HT-29 (cell line): ENCODE measurements at places on chromosomes 5 and 9.

DNA sequence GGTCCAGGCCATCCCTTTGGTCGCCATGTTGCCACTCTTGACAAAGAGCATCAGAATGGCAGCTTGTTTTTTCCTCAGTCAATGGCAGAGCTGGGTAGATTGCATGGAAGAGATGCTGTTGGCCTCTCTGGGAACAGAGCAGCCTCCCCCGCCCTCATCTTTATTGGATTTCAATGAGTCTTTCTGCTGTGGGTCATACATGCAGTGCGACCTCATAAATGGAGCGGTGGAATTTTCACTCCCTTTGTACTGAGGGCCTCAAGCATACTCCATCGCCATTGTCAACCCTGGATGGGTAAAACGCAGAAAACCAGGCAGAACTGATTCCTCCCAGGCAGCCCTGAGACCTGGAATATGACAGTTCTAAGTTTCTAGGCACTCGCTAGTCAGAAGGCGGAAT is 71.8 kb downstream of the ZNF618 start:
- DNase-seq, result no peak

DNA sequence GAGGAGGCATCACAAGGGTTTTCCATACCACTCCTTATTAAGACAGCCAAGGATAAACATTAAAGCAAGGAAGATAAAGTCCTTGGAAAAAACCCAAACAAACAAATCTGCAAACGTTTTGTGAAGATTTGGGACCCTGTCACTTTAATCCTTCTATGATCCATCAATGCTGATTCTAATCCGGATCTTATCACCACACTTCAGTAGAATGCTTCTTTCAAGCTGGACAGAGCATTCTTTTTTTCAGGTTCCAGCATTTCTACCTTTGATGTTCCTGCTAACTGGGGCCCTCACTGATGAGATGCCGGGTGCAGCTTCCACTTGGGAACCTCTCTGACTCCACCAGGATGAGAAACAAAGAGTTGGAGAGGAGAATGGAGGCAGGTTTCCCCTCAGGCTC is 132.8 kb upstream of the SHB start:
- no peak for DNase-seq

DNA sequence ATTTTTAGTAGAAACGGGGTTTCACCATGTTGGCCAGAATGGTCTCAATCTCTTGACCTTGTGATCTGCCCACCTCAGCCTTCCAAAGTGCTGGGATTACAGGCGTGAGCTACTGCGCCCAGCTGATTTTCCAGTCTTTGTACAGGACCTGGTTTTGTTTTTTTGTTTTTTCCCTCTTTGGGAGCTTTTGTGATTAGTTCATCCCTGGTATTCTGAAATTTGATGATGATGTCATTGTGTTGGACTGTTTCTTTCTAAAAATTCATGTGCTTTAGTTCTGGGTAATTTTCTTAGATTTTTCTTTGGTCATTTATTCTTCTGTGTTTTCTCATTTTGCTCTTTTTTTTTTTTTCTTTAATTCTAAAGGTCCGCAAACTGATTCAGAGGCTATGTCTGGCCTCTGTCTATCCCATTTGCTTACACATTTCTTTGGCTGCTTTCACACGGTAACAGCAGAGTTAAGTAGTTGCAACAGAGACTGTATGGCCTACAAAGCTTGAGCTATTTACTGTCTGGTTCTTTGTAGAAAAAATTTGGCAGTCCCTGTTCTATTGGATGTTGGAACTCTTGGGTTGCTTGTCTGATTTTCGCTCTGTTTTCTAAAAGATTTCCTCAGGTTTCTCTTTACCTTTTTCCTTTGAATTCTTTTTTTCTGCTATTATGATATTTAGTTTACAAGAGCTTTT is 24.8 kb downstream of the STX17 start:
- DNase-seq, result no peak

DNA sequence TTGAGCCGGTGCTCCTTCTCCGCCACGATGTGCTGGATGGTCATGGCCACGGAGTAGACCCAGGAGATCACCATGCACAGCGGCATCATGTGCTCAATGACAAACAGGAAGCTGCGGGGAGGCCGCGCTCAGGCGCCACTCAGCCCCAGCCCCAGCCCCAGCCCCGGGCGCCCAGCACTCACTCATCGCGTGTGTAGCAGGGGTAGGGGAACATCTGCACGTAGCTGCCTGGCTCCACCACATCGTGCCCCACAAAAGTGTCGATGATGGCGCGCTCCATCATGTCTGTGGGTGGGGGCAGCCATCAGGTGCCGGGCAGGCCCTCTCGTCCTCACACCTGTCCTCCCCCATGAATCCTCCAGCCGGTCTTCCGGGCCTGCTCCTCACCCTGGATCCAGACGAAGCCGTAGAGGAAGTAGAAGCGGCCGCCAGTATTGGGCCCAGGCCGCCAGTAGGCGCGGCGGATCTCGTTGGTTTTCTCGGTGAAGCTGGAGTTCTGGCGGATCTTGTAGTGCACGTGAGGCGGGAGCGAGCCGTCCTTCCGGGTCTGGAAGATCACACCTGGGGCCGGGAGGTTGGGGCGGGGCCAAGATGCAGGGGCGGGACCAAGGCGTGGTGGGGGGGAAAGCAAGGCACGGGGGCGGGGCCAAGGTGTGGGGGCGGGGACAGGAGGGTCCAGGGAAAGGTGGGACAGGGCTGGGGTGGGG is 10.1 kb downstream of the ABCA2 start:
- DNase-seq, result no peak
